ENCODE measurements at places on chromosomes 1 and 21.

GRCh38 chr1:101013776-101014175 is 11.8 kb downstream of the DPH5 start:
- peaks cover 12% of the 10 kb centered on the region for H3K36me3 ChIP-seq
- H3K4me3 ChIP-seq, result no peak overlapping the region
- no peaks in the 10 kb centered on the region for H3K4me1 ChIP-seq
- H3K27me3 ChIP-seq, result no peaks in the 10 kb centered on the region
- H3K27ac ChIP-seq, result no peak overlapping the region
- no peak for DNase-seq

DNA sequence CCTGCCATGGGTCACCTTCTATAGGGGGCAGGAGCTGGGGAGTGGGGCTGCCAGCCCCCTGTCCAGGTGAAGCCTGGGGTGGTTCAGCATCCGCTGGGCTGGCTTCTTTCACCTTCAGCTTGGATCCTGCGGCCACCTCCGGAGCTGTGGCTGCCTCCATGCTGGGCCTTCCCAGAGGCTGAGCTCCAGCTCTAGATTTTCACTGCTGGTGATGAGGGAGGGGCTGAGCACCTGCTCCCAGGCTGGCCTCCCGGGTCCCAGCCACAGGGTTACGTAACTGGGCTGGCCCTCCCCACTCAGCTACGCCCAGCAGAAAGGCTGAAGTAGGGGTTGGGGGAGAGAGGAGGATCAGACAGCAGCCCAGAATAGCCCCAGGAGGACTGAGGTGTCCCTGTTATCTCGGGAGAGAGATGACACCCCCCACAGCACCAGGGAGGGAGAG is at the start of gene MYBPHL:
Gene MYBPHL (minus strand): TSS at position 180 of the 442 bp plus-strand sequence. CDS start 20 bp downstream, at position 160.
- peaks cover 26% of the 10 kb centered on the region for H3K4me1 ChIP-seq
- H3K36me3 ChIP-seq, result peaks cover 7% of the 10 kb centered on the region
- H3K27me3 ChIP-seq, result no peaks in the 10 kb centered on the region
- no peak within 1 kb of the TSS for H3K4me3 ChIP-seq
- peak within 1 kb of the TSS; percentile 65 for H3K27ac ChIP-seq

DNA sequence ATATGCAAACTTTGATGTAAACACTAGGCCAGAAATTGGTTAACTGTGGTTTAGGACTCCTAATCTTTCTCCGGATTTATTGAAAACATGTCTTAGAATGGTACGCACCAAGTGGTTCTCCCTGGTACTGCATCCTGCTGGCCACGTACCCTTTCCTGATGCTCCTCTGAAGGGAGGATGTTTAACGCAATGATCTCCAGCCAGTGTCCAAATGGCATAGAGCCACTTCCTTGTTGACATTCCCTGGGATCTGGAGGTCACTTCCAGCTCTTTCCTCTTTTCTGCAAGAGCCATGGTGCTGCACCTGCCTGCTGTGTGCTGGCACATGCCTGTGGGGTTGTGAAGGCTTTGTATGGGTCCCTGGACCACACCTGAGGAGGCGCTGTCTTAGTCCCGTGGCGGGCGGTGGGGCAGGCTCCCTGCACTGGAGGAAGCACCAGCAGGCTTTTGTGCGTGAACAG is 53.9 kb downstream of the GALNT2 start:
- H3K27ac ChIP-seq, result no peak overlapping the region
- no peak for DNase-seq
- H3K4me3 ChIP-seq, result no peak overlapping the region
- H3K27me3 ChIP-seq, result no peaks in the 10 kb centered on the region
- H3K4me1 ChIP-seq, result peaks cover 3% of the 10 kb centered on the region

DNA sequence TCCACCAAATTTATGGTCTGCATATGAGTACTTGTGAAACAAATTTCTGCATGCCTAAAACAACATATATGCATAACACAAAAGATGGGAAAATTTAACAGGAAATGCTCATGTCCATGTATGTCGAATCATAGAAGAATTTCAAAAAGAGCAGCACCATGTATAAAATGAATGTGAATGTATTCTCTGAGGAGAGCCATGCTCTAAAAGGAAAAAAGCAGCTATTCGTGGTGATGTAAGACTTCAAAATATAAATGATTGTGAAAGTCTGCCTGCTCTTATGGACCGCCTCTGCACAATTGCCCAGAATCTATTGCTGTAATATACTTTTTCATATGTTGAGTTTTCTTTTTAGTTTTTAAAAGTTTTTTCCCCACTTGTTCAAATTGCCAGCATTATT is 66.8 kb downstream of the EPB41 start:
- H3K27ac ChIP-seq, result no peak overlapping the region
- H3K27me3 ChIP-seq, result no peaks in the 10 kb centered on the region
- no peaks in the 10 kb centered on the region for H3K4me1 ChIP-seq
- H3K36me3 ChIP-seq, result no peaks in the 10 kb centered on the region
- no peak overlapping the region for H3K4me3 ChIP-seq

GRCh38 chr21:16194095-16194787 is 464.5 kb downstream of the USP25 start:
- DNase-seq, result peak; percentile 73
- peak overlapping the region; percentile 80 for H3K27ac ChIP-seq
- no peaks in the 10 kb centered on the region for H3K27me3 ChIP-seq
- H3K4me1 ChIP-seq, result no peaks in the 10 kb centered on the region
- peak overlapping the region; percentile 48 for H3K4me3 ChIP-seq

DNA sequence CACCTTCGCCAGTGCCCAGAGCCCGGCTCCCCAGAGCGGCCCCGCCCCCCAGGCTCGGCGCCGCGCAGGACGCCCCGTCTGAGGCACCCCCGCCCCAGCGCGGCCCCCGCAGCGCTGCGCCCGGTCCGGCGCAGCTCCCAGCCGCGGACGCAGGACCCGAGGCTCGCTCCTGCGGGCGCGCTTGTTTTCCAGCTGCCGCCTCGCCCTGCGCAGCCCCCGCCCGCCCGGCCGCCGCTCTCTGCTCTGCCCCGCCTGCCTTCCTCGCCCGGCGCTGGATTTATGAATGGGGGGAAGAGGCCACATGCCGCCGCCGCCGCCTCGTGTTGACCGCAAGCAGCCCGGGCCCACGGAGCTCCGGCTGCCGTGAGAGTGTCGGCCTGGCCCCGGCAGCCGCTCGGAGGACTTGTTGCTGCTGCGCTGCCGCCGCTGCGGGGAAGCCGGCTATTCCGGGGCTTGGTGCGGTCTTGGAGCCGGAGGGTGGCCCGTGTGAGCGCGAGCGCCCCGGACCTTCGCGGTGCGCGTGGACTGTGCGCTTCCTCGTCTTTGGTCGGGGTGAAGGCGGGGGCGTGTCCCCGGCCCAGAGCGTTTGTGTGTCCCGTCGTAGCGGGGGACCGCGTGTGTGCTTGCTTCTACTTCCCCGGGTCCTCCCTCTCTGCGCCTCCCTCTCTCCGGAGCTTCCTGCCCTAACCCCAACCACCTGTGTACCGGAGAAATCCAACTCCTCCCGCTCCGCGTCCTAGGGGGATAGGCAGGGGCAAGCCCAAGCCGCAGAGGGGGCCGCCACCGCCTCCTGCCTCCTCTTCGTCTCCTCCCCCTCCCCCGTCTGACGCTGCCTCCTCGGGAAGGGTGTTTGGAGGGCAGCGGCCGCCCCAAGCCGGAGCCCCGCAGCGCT is 736 bp downstream of the KCNC4 start:
- peak overlapping the region; percentile 75 for H3K4me3 ChIP-seq
- peaks cover 20% of the 10 kb centered on the region for H3K4me1 ChIP-seq
- H3K36me3 ChIP-seq, result no peaks in the 10 kb centered on the region
- peak overlapping the region; percentile 89 for H3K27ac ChIP-seq
- no peaks in the 10 kb centered on the region for H3K27me3 ChIP-seq

DNA sequence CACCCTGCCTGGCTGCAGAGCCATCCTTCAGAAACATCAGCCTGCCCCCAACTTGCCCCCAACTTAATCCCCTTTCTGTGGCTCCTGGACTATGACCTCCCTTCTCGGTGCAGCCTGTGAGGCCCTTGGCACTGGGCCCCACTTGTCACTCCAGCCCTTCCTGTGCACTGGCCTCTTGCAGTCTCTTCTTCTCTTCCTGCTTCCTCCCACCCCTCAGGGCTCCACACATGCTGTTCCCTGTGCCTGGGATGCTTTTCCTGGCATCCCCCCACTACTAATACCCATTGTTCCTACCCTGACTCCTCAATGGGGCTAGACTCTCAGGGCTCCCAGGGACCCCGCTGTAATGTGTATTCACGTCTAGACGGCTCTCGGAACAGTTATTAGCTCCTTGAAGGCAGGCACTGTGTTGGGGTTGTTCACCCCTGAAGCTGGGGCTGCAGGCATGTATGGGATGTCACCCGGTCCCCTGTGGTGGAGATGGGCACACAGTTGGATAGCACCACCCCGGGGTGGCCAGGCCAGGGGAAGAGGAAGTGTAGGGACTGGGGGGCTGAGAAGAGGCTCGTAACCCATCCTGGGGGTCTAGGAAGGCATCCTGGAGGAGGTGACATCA is 4.5 kb downstream of the LDLRAD1 start:
- DNase-seq, result peak; percentile 44
- peaks cover 7% of the 10 kb centered on the region for H3K27me3 ChIP-seq
- H3K27ac ChIP-seq, result no peak overlapping the region
- no peak overlapping the region for H3K4me3 ChIP-seq
- no peaks in the 10 kb centered on the region for H3K4me1 ChIP-seq
- no peaks in the 10 kb centered on the region for H3K36me3 ChIP-seq

- no peaks in the 10 kb centered on the region for H3K27me3 ChIP-seq
- no peak overlapping the region for H3K4me3 ChIP-seq
- H3K27ac ChIP-seq, result no peak overlapping the region
- DNase-seq, result no peak
- no peaks in the 10 kb centered on the region for H3K36me3 ChIP-seq
Measured at GRCh38 chr1:200333329-200333728, 76.5 kb downstream of the ZNF281 start.

GRCh38 chr21:34864370-34865149 is 184.5 kb downstream of the RUNX1 start:
- H3K4me3 ChIP-seq, result no peak overlapping the region
- DNase-seq, result no peak
- peak overlapping the region; percentile 82 for H3K27ac ChIP-seq
- H3K36me3 ChIP-seq, result peaks cover 60% of the 10 kb centered on the region

GRCh38 chr1:93960641-93961147 is 51.5 kb upstream of the GCLM start:
- no peak for DNase-seq
- H3K27ac ChIP-seq, result no peak overlapping the region
- no peaks in the 10 kb centered on the region for H3K27me3 ChIP-seq
- peaks cover 3% of the 10 kb centered on the region for H3K4me1 ChIP-seq
- no peak overlapping the region for H3K4me3 ChIP-seq

DNA sequence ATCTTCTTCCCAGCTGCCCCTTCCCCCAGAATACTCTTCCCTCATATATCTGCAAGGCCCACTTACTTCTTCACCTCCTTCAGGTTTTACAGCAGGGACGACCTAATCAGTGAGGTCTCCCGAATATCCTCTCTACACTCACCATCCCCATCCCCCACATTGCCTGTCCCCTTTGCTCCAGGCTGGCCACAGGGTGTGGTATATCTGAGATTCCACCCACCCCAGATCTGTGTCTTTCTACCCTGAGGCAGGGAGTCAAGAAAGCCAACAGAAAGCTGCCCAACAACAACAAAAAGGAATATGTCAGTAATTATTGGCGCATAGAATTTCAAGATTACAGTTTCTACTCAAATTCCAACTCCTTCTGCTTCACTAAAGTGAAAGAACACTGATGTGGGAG is 30.0 kb upstream of the OPRD1 start:
- DNase-seq, result no peak
- no peaks in the 10 kb centered on the region for H3K36me3 ChIP-seq
- no peaks in the 10 kb centered on the region for H3K27me3 ChIP-seq
- H3K4me3 ChIP-seq, result no peak overlapping the region
- no peak overlapping the region for H3K27ac ChIP-seq

GRCh38 chr1:111202707-111203623 is 2.5 kb upstream of the DENND2D start:
- H3K4me3 ChIP-seq, result peak overlapping the region; percentile 75
- no peak for DNase-seq
- no peaks in the 10 kb centered on the region for H3K36me3 ChIP-seq
- H3K27me3 ChIP-seq, result no peaks in the 10 kb centered on the region

DNA sequence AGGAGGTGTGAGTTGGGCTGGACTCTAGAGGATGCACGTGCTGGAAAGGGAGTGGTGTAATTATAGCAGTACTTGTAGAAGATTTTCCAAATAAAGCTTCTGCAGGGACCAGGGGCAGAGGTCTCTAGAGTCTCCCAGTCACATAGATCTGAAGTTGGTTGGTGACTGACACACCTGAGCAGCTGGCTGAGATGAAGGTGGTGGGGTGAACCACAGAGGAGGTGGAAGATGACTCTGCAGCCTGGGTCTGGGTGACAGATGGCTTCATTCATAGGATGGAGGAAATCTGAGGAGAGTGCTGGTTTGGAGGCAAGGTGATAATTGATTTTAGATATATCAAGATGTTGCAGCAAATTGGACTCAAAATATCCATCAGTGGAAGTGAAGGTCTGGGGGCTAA is 178.9 kb upstream of the IVNS1ABP start:
- H3K36me3 ChIP-seq, result no peaks in the 10 kb centered on the region
- H3K27ac ChIP-seq, result no peak overlapping the region
- no peaks in the 10 kb centered on the region for H3K27me3 ChIP-seq
- no peak overlapping the region for H3K4me3 ChIP-seq
- no peaks in the 10 kb centered on the region for H3K4me1 ChIP-seq

DNA sequence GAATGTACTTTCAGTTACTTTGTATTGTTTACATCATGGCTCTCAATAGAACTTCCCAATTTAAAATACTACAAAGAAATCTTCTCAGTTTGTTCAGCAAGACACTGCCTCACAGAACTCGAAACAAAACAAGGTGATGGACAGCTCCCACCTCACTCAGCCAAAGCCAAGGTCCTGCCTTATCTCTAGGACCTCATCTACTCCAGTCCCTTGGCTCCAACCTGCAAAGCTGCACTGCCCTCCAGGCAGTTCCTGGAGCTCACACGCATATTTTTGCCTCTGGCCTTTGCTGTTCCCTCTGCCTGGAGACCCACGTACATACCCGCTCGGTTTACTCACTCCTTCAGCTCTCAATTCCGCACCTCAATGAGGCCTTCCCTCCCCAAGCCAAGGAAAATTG is 40.3 kb downstream of the MCOLN2 start:
- H3K4me1 ChIP-seq, result peaks cover 12% of the 10 kb centered on the region
- H3K27ac ChIP-seq, result no peak overlapping the region
- no peaks in the 10 kb centered on the region for H3K27me3 ChIP-seq
- no peaks in the 10 kb centered on the region for H3K36me3 ChIP-seq
- no peak for DNase-seq

- no peaks in the 10 kb centered on the region for H3K27me3 ChIP-seq
- H3K4me1 ChIP-seq, result peaks cover 53% of the 10 kb centered on the region
Measured at GRCh38 chr1:153769221-153769620, 6.0 kb upstream of the SLC27A3 start.

DNA sequence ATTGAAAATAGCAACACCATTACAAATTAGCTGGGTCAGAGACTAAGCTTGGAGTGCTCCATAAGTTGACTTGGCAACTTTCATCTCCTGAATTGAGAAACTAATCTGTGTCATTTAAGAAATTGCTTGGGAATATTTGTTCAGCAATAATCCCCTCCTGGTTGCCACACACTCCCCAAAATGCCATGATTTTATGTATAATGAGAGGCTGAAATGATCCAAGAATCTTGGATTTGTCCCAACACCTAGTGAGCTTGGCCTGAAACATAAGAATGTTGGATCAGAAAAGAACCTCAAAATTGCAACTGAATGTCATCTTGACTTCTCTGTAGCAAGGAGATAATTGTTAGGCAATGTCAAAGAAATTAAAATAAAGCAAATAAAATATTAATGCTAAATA is 805.9 kb upstream of the ADAMTS5 start:
- no peak for DNase-seq
- H3K27me3 ChIP-seq, result no peaks in the 10 kb centered on the region
- H3K4me3 ChIP-seq, result no peak overlapping the region
- H3K36me3 ChIP-seq, result no peaks in the 10 kb centered on the region
